ENCODE measurements at places on chromosomes 1 and 21.
A peak's percentile ranks its signal among the peaks of the same experiment; 100 is the strongest.

GRCh38 chr1:174480324-174480723, 32.6 kb downstream of the GPR52 start:
- DNase-seq, result no peak

DNA sequence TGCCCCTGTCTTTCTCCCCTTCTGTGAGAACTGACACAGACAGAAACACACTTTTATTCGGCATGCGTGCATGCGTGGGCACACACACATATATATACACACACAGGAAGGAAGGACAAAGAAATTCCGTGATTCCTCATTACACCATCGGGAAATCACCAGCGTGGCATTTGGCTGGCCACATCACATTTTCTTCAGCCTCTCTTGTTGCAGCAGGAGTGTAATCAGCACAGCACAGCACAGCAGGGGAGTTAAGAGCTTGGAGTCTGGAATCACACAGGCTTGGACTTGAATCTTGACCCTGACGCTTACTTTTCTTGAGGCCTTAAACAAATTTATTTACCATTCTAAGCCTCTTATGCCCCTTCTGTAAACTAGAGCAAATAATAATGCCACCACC, 45.3 kb upstream of the EPHA8 start:
- DNase-seq, result no peak

GRCh38 chr1:42922687-42923366, 35.8 kb downstream of the SLC2A1 start:
- DNase-seq, result peak; percentile 45

DNA sequence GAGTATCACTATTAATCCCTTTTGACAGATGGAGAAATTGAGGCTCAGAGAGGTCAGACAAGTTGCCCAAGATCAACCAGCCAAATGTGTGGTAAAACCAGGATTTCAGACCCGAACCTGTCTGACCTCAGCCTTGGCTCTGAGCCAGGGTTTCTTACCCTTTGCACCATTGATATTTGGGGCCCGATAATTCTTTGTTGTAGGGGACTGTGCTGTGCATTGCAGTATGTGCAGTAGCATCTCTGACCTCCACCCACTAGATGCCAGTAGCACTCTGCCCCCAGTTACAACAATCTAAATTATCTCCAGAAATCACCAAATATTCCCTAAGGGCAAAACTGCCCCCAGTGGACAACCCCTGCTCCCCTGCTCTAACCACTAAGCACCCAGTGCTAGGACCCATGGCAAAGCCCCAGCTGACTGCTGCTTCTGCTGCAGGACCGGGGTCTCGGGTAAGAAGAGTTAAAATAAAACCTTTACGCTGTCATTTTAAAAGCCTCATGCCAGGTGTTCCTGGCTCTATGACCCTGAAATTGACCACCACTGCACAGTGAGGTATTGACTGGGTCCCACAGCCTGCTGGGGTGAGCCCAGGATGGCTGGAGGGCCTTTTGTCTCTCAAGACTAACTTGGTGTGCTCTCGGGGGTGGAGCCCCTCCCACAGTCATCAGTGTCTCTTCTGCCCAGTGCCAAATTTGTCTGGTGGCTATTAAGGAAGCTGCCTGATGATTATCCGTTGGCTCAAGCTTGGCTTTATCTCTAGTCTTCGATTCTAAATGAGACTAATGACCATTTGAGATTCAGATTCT, 5.6 kb upstream of the MAN1C1 start:
- DNase-seq, result no peak

GRCh38 chr1:201326710-201327109, 43.4 kb downstream of the PKP1 start:
- peak; percentile 37 for DNase-seq

GRCh38 chr1:185151215-185151614, 5.5 kb downstream of the TRMT1L start:
- DNase-seq, result no peak

DNA sequence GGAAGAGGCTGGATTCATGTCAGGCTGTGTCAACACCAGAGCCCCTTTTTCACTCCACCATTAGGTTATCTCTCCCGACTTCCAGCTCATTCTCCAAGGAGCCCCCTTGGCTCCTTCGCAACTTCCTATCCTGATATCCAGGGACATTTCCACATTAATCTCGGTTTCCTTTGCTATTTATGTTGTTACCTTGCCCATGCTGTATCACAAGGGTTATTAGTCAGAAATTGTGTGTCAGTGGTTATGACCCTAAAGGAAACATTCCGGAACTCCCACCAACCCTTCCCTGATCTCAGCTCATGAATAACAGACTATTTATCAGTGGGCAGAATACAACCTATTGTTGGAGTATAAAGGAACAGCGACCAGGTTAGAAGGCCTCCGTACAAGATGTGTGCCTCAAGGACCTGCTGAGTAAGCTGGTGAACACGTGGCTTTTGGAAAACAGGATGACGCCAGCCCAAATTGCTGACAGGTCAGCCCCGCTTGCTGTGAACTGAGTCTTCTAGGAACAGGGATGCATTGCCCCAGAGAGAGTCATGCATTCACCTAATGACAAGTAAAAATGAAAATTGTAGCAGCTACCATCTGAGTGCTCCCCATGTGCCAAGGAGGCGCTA, 121.5 kb downstream of the PLPP3 start:
- no peak for DNase-seq

DNA sequence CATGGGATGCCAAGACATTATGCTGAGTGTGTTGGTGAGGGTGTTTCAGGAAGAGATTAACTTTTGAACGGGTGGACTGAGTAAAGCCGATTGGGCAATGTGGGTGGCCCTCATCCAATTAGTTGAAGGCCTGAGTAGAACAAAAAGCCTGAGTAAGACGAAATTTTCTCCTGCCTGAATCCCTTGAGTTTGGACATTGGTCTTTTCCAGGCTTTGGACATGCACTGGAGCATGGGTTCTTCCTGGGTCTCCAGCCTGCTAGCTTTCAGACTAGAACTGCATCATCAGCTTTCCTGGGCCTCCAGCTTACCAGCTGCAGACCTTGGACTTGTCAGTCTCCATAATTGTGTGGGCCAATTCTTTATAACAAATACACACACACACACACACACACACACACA, 63.6 kb downstream of the NIBAN1 start:
- peak; percentile 91 for DNase-seq

DNA sequence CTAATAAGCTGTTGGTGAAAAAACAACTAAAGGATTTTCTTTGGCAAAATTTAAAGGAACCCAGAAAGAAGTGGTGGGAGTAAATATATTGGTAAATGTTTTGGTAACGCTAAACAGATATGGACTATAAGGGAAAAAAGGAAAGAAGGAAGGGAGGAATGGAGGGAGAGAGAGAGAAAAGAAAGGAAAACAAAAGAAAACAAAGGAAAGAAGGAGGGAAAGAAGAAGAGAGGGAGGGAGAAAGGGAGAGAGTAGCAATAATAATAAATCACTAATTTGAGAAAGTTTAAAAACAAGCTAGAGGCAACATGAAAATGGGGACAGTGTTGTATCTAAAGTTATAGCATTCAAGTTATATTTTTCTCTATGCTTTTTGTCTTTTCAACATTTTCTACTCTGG, 43.6 kb upstream of the RCOR3 start:
- no peak for DNase-seq

DNA sequence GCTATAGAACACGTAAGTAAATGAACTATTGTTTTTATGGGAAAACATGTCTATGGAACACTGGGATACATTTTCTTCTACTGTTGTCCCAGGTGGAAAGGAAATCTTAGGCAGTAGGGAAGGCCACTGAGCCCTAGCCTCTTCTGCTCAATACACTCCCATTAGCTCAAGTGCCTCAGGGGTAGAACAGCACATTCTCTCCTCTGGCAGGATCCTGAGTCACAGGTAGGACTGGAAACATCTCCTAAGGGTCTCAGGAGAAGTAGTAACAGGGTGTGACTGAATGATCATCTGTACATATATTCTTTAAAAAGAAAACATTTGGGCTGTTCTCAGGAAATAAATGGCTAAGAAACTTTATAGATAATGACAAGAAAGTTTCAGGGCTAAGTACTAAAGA, 175.6 kb upstream of the ESRRG start:
- no peak for DNase-seq

- DNase-seq, result no peak
Observed at GRCh38 chr1:214603819-214604252, 841 bp downstream of the CENPF start.

DNA sequence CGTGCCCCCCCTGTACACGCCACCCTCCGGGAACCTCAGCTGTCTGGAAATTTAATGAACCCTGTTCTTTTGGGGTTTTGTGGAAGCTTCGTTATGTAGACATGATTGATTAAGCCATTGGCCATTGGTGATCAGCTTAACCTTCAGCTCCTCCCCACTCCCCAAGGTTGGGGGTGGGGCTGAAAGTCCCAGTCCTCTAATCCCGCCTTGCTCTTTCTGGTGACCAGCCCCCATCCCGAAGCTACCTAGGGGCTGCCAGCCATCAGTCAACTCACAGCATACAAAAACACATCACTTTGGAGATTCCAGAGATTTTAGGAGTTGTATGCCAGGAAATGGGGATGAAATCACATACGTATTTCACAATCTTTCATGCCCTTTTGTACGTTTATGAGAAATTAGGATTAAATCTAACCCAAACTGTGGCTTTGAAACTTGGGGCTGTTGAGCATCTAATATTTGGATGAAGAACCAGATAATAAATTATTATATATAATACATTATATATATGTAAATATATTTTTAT, 52.3 kb downstream of the BACE2 start:
- DNase-seq, result no peak

DNA sequence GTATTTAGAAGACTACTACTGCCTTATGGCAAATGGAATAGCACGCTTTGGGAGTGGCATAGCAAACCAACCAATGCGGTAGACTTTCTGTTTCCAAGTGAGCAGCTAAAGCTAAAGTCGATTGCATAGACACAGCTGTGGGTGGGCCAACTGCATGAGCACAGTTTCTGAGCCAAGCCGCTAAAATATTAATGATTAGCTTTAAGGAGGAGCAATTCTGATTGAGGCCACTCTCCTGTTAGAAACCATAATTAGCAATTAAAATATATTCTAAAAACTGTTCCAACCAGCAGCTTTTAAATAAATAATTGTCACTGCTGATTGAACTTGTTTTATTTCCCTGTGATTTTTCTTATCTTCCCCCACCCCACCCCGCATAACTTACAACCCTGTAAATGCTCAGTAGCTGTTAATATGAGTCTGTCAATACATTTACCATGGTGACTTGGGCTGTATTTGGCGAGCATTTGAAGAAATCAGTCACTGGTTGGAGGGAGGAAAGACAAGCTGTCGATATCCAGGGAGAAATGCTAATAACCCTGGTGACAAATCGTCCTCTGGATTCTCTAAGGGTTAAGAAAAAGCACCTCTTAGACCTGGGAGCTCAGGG, 32.2 kb downstream of the RNF220 start:
- DNase-seq, result no peak

DNA sequence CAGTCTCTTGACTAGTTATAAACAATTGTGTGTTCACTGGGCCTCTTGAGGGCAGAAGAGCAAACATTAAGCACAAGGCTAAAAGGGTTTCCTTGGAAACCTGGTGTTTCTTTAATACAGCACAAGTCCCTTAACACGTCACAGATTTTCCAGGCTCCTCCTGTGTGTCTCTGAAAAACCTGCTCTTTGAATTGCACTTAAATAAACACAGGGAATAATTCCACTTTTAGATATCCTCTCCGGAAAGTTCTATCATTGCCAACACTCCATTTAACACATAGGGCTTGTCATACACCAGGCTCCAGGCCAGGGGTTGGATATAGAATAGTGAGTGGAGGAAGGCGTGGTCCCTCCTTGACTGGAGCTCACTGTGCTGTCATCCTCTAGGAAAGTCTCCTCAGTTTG, 442.6 kb downstream of the DSCAM start:
- DNase-seq, result no peak

DNA sequence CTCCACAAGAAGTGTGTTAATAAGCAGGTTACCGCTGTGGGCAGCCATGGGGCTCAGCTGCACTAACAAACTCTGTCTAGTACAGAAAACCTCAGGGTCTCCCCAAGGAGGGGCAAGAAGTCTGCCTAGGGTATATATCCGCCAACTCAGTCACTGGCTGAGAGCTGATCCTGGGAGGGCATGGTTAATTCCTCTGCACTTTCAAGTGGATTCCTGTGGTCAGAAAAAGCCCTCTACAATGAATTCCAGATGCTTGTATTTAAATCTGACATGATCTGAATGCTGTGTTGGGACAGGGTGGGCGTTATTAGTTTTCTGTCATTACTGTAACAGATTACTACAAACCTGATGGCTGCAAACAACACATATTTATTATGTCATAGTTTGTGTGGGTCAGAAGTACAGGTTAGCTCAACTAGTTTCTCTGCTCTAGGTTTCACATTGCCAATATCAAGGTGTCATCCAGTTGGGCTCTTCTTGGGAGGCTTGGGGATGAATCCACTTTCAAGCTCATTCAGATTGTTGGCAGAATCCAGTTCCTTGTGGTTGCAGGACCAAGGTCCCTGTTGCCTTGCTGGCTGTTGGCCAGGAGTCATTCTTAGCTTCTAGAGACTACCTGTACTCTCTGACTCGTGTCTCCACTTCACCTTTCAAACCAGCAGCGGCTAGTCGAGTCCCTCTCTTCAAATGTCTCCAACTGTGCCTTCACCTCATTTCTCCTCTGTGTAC, 8.0 kb upstream of the SELE start:
- DNase-seq, result no peak

GRCh38 chr1:209617047-209617673, 33.6 kb downstream of the CAMK1G start:
- DNase-seq, result no peak

- DNase-seq, result no peak
Observed at GRCh38 chr1:70314706-70315304, 39.7 kb downstream of the ANKRD13C start.

GRCh38 chr1:169699707-169700106, 11.7 kb downstream of the SELL start:
- DNase-seq, result no peak

DNA sequence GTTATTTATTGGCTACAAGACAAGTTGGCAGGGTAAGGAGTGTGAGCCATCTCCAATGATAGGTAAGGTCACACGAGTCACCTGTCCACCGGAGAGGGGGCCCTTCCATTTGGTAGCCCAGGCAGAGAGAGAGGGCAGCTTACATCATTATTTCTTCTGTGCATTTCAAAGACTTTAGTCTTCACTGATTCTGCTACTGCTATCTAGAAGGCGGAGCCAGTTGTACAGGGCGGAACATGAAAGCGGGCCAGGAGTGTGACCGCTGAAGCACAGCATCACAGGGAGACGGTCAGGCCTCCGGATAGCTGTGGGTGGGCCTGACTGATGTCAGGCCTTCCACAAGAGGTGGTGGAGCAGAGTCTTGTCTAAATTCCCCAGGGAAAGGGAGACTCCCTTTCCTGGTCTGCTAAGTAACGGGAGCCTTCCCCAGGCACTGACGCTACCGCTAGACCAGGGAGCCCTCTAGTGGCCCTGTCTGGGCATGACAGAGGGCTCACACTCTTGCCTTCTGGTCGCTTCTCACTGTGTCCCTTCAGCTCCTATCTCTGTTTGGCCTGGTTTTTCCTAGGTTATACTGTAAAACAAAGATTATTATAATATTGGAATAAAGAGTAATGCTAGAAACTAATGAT, 36.7 kb downstream of the ZNF695 start:
- DNase-seq, result no peak

Data from suprapubic skin (tissue), 4 donors.